ENCODE measurements at places on chromosomes 12 and 14. TPM values are rescaled to one million over a fixed set of nuclear protein-coding genes. Genes with fewer than 3 reads are reported as not detected.

AKAP6 gene
- total RNA-seq: 0.15 TPM

ITPR2 gene
- 70.8 TPM for total RNA-seq

SGPP1 gene
- 17.3 TPM for total RNA-seq

DLK1 gene
- total RNA-seq: not detected

IFI27L1 gene
- 31.8 TPM for total RNA-seq

NELL2 gene
- 228 TPM for total RNA-seq

RAD9B gene
- total RNA-seq: 0.60 TPM

Data from naive thymus-derived CD4-positive, alpha-beta T cell (primary cell).